Type B pancreatic cell (in vitro differentiated cells): ENCODE measurements at places on chromosomes 1 and 21.
A peak's percentile ranks its signal among the peaks of the same experiment; 100 is the strongest.

DNA sequence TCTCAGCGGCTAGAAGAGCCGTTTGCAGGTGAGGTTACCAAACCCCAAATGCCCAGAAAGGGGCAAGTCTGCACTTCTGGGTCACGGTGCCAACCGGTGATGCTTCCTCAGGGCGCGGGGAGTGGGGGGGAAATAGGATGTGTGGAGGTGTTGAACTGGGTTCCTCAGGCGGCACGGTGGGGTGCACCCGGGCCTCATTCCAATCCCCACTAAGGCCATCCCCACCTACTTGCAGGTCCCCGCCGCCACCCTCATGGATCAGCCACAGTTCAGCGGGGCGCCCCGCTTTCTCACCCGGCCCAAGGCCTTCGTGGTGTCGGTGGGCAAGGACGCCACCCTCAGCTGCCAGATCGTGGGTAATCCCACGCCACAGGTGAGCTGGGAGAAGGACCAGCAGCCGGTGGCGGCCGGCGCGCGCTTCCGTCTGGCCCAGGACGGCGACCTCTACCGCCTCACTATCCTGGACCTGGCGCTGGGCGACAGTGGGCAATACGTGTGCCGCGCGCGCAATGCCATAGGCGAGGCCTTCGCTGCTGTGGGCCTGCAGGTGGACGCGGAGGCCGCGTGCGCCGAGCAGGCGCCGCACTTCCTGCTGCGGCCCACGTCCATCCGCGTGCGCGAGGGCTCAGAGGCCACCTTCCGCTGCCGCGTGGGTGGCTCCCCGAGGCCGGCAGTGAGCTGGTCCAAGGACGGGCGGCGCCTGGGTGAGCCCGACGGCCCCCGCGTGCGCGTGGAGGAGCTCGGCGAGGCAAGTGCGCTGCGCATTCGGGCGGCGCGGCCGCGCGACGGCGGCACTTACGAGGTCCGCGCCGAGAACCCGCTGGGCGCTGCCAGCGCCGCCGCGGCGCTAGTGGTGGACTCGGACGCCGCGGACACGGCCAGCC lies 3.9 kb downstream of the OBSCN start:
- peak; percentile 69 for DNase-seq

GRCh38 chr1:236868625-236869467 lies 73.8 kb downstream of the MTR start:
- DNase-seq, result no peak

GRCh38 chr1:162324396-162324795 lies 52.3 kb downstream of the SPATA46 start:
- DNase-seq, result no peak

DNA sequence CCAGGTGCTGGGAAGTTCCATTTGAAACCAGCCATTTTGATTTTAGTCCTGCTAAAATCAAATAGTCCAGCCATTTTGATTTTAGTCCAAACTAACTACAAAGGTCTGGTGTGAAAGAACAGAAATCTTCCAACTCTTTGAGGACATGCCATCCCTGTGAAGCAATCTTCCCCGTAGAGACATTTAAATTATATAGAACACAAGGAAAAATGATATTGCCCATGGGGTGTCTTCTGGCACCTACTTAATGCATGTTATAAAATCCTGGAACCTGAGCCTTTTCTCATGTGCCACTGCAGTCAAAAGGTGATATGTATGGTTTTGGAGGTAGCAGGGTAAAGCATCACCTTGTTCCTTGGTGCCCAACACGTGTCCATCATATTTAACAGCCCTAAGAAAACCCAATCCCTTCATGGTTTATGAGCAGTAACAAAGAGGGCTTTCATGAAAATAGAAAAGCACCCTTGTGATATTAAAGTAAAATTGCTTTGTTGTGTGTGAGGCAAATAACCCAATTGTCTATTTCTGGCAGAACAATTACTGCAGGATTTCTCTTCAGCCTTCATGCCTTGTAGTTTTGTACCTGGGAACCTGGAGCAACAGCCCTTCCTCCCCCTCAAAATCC lies 26.3 kb downstream of the ANGPTL7 start:
- DNase-seq, result no peak

DNA sequence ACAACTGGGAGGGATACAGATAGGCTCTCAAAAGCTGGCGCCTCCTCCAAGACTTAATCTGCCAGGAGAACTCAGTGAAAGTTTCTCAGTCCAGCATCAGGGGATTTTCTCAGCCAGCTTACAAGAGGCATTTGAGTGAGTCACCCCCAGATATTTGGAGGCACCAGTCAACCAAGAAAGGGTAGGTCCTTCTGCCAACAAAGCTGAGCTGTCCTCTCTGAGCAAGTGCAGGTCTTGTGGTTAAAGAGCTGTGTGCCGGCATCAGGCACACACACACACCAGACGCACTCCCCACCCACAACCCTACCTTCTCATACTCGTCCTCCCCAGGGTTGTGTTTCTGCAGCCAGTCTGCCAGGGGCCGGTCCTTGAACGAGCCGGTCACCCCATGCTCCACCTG lies 27.0 kb upstream of the PPP1R15B start:
- DNase-seq, result no peak

GRCh38 chr1:96331596-96331995 lies 390.0 kb upstream of the PTBP2 start:
- no peak for DNase-seq

DNA sequence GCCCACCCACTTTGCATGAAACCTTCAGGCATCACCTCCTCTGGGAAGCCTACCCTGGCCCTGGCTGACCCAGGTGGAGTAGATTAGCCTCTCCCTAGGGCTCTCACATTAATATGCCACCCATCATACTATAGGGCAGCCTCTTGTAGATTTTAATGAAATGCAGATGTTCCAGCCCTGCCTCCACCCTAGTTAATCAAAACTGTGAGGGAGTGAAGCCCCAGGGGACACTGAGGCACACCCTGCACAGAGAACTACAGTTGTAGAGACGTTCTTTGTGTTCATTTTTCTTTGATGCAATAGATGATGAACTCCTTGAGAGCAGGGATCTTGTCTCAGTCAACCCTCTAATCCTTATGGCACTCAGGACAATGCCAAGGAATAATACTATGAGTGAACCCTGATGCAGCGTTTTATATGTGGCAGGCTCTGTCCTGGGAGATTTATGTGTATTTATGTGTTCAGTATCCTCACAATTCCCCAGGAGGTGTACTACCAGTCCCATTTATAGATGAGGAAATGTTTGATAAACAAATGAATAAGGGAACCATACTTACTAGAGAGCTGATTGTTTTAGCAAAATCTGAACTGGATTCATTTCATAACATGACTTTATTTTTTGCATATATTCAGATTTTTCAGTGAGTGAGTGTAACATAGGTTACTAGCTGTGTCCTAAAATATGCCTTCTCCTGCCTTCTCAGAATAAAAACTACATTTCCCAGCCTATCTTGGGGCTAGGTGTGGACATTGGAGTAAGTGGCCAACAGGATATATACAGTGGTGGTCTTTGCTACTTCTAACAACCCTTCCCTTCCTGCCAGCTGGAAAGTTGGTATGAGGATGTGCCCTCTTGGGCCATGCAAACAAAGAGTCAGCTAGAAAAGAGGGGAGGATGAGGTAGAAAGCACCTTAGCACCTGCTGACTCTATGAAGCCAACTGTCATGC lies 23.5 kb upstream of the PRELP start:
- no peak for DNase-seq

DNA sequence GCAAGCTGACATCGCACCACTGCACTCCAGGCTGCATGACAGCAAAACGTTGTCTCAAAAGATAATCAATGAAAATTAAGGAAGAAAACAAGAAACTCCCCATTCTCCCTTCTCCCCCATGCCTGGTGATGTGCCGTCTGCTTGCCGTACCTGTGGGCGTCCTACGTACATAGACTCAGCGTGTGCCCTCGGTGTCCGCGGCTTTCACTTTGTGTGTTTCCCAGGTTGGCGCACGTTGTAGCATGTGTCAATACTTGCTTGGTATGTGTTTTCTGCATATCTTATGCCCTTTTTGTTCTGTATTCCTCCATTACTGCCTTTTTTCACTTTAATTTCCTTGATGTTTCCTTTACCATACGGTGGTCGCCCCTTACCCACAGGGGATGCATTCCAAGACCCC lies 53.8 kb downstream of the PCNT start:
- no peak for DNase-seq

- no peak for DNase-seq
These were observed 327.2 kb downstream of the PTPRU start for GRCh38 chr1:29563571-29563970.
